Fibroblast of skin of left quadriceps (primary cell): ENCODE measurements at places on chromosomes 5 and 9.

- DNase-seq: peak; percentile 42
Observed at GRCh38 chr9:3040761-3041160, 196.9 kb upstream of the PUM3 start.

- DNase-seq: no peak
Observed at GRCh38 chr9:135610290-135611141, 28.8 kb downstream of the GLT6D1 start.

GRCh38 chr9:80557256-80557655 is 985.5 kb downstream of the TLE4 start:
- DNase-seq: no peak

DNA sequence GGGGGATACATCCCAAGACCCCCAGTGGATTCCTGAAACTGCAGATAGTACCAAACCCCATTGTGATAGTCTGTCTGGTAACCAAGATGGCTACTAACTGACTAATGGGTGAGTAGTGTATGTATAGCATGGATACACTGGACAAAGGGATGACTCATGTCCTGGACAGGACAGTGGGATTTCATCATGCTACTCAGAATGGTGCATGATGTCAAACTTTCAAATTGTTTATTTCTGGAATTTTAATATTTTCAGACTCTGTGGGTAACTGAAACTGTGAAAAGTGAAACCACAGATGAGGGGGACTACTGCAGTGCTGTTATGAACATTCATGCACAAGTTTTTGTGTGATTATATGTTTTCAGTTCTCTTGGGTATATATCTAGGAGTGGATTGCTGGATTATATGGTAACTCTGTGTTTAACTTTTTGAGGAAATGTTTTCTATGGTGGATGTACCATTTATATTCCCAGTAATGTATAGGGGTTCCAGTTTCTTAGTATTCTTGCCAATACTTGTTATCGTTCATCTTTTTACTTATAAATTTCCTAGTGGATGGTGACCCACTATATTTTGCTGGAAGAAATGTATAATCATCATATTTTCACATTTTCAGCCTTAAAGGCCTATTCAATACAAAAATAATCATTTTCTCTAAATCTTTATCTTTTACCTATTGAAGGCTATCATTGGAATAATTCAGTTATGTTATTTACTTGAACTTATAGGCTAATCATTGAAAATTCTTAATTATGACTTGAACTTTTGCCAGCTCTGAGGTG is 140.9 kb downstream of the NR3C1 start:
- DNase-seq: peak; percentile 55

DNA sequence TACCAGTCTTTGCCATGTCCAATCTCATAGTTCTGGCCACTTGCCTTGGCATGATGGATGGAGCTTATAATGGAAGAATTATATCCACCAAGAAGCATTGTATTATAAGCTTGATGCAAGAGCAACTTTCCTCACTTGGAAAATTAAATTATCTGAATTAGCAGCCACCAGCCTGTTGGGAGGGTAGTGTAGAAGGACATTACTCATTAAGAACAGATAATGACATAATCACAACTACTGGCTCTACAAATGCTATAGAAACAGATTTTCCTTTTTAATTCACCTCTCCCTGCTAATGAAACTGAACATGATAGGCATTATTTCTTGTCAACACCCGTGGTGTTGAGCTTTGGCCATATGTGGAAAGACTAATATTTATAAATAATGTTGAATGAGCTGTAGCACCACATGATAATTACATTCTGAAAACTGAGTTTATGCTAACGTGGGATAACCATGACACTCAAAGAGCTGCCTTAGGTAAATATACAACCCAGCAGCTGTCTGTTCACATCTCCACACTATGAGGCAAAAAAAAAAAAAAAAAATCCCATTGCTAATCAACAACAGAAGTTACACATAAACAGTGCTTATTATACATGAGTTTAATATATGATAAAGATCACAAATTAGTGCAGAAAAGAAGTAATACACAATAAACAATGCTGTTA is 48.1 kb upstream of the NR4A3 start:
- no peak for DNase-seq

GRCh38 chr9:122346478-122347347 is 24.1 kb upstream of the PTGS1 start:
- DNase-seq: no peak

DNA sequence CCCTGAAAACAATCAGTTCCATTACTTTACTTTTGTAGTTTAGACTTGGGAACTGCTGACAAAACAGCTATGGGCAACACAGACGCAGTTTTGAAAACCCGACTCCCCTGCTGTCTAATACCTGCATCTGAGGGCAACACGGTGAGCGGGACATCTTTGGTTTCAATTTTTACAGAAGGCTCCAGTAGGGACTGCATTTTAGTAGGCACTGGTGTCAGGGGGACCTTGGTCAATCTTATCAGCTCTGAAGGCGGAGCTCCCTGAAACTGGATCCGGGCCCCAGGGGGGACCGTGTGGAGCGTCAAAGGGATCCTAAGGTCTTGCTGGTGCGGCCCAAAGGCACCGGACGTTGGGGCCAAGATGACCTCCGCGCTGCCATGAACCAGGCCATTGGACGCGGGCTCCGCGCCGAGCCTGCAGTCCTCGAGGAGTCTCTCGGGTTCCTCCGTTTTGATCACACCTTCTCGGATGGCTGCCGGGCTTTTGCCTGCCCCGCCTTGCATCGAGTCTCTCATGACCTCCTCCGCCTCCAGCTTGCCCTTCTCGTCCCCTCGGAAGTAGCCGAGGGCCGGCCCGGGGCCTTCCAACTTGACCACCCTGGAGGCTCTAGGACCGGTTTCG is 1.1 kb downstream of the SOX30 start:
- DNase-seq: no peak

DNA sequence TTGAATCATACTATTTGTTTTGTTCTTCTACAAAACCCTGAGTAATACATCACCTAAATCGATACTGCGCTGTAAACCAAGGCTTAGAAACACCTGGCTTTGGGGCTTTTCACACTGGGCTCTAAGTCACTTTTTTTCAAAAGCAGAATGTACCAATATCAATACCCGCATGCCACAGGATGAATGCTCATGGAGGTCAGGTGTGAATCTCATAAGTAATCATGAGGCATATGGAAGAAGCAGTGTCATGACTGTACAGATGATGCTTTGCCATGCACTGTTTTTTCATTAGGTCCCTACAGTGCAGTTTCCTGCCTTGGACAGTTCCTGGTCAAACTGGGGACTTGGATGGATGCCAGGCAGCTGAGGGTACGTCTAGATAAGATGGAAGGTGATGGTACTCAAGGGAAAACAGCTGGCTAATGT is 49.0 kb upstream of the ATG10 start:
- DNase-seq: no peak

- DNase-seq: no peak
Observed at GRCh38 chr5:160434022-160434531, 12.4 kb downstream of the PTTG1 start.

DNA sequence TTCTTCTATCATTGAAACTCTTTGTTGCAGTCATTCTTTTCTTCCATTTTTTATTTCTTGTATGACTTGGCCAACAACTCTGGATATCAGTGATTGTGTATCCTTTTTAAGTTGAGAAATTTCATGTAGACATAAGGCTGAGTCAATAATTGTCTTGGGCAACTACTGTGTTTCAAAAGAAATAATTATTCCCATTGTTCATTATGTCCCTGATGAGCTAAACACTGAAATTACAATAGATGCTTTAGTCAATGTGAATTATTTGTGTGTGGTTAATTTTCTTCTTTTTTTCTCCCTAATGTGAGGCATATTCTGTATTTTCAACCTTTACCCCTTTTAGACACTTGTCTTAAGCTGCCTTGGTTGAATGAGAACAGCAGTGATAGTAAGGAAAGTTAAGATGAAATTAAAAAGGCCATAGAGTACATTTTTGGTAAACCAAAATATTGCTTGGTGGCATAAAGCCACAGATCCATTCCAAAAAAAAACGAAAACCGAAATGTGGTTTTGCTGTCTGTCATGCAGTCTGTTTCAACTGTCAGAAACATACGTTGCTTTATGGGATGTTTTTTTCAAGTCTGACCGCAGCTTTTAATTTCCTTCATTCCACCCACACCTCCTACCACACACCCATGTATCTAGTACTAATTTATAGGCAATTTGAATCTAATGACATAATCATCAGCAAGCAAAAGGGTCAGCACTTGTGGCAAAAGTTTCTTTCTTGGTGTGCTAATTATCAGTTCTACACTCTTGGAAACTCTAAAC is 21.1 kb downstream of the TLE4 start:
- no peak for DNase-seq

GRCh38 chr9:124018730-124019697 is 7.4 kb downstream of the LHX2 start:
- no peak for DNase-seq

DNA sequence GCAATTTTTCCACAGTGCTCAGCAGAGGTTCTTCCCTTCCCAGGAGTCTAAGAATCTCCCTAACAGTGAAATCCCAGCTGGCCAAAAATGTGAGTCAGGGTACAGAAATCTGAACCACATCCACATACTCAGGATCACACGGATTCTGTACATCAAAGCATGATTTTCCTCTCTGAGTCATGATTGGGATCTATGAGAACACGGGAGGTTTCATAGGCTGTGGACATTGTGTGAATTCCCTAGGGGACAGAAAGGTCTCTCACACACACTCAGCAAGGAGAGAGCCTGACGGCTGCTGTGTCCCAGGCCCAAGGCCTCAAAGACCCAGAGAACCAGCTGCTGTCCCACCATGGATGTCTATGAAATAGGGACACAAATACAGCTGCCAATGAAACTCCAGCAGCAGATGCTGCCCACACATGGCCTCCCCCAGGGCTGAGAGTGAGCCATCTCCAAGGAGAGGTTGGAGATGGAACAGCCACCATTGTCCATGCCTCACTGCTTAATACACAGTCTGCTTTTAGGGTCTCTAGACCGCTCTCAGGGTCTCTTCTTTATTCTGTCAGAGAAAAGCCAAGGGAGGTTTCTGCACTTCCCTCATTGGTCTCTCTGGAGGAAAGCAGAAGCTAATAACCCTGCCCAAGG is 102.7 kb downstream of the ADAMTS12 start:
- DNase-seq: peak; percentile 97

DNA sequence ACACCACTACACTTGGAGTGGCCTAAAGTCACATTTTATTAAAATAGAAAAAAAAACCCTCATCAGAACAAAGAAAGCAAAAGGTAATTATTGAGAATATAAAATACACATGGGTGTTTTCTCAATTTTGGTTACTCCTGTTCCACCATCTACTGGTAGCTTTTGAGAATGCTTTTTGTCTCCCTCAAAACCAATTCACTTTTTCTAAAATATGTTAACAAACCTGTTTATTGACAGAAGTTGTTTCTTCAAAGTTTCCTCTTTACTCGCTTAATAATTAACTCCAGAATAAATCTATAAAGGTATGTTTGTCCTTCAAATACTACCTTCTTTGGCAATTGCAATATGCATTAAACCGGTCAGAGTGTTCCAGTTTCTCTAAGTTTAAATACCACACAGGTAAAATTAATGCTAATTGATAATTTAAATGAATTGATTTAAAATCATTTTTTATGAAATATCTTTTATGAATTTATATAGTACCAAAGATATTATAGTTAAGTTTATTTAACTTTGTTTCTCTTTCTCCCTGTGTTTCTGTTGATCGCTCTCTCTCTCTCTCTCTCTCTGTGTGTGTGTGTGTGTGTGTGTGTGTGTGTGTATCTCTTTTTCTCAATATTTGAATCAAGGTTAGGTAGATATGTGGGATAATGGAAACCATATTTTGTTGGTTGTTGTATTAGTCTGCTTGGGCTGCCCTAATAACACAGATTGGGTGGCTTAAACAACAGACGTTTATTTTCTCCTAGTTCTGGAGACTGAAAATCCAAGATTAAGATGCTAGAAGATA is 487.4 kb downstream of the PRDM9 start:
- no peak for DNase-seq

DNA sequence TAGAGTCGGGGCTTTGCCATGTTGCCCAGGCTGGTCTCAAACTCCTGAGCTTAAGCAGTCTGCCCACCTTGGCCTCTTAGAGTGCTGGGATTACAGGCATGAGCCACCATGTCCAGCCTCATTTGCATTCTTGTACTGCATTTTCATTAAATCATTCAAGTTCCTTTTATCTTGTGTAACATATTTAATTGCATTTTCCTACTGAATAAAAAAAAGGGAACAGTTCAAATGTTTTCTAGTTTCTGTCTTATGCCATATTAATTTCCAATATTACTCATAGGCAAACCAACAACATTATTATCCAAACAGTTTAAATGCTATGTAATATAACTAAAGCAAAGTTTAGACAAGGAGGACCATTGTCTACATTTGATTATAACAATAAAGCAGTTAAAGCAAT is 6.1 kb downstream of the SLC31A1 start:
- DNase-seq: no peak

GRCh38 chr5:127556609-127557334 is 39.3 kb downstream of the PRRC1 start:
- DNase-seq: no peak

DNA sequence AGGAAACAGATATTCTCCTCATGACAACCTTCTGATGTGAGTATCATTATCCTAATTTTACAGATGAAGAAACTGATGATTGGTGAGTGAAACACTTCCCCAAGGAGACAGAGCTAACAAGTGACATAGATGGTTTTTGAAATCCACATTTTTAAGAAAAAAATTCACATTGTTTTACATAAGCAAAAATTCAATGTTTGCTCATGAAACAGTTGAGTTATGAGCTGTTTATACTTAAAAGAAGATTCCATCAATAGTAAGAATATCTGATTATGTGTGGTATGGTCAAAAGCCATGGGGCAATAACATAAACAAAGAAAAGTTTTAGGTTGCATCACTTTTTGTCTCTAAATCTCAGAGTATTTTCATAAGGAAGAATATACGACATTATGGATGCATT is 167.9 kb upstream of the PAPPA start:
- no peak for DNase-seq

DNA sequence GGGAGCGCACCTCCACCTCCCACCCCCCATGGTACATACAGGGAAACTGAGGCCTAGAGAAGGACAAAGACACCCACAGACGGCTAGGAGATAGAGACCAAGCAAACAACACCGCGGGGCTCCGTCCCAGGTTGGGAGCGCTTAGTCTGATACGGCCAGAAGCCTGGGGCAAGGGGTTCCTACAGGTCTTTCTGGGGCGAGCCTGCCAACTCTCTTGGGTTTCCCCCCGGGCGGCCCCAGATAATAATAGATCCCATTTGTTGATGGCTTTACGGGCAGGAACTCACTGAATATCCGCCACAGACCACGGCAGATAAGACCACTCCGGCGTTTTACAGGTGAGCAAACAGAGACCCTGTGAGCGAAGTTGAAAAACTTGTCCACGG is 5.0 kb upstream of the EBF1 start:
- no peak for DNase-seq

- DNase-seq: no peak
Observed at GRCh38 chr5:175751369-175751768, 93.5 kb downstream of the HRH2 start.

DNA sequence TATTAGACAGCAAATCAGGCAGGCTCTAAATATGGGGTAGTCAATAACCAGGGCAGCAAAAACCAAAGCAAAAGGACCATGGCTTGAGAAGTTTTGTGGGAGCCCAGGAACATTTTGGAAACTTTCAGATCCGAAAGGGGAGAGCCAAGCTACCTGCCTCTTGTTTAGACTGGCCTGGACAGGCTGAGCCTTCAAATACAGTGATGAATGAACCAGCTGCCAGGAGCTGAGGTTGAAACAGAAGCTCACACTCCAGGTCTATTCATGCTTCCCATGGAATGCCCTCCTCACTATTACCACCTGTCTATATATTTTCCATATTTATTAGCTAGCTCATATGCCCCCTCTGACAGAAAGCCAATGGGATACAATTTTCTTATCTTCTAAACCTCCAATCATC is 150.8 kb upstream of the SLC44A1 start:
- DNase-seq: no peak

- DNase-seq: no peak
Observed at GRCh38 chr5:172347496-172348052, 64.0 kb upstream of the UBTD2 start.

- no peak for DNase-seq
Observed at GRCh38 chr5:132134384-132134783, 60.8 kb downstream of the CSF2 start.
